ENCODE measurements at places on chromosomes 13 and 19.

DNA sequence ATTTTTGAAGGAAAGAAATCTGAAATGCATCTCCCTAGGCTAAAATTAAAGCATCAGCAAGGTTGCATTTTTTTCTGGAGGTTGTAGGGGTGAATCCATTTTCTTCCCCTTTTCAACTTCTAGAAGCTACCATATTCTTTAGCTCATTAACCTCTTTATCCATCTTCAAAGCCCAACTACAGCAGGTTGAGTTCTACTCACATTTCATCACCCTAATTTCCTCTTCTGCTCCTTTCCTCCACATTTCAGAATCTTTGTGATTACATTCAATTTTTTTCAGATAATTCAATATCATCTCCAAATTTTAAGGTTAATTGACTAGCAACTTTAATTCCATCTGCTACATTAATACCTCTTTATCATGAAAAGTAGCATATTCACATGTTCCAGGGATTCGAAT, 2655.7 kb upstream of the PCDH20 start:
- no peak for DNase-seq

DNA sequence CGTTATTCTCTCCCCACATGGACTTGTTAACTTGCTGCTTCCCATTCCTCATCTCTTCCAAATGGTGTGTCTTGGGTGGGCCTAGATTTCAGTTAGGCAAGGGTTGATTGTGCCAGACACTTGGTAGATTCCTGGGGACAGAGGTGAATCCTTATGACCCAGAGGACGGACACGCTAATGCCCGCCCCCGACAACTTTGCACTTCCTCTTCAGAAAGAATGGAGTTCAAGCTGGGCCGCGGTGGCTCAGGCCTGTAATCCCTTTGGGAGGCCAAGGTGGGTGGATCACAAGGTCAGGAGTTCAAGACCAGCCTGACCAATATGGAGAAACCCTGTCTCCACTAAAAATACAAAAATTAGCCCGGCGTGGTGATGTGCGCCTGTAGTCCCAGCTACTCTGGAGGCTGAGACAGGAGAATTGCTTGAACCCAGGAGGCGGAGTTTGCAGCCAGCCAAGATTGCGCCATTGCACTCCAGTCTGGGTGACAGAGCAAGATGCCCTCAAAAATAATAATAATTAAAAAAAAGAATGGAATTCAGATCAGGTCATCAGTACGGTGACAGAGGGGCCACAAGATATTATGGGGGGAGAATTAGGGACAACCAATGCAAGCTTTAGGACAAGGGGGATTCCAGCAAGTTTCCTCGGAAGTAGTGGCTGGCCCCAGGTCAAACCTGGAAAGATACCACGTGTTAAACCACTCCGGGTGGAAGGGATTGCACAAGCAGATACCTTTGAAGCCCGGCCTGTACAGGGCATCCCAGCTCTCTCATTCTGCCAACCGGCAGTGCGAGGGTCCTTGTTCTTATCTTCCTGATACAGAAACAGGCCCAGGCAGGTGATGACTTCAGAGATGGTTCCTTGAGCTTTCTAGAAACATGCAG, 2.7 kb downstream of the MYO9B start:
- DNase-seq: no peak

GRCh38 chr19:54229146-54229545, 6.3 kb upstream of the LILRB3 start:
- no peak for DNase-seq

DNA sequence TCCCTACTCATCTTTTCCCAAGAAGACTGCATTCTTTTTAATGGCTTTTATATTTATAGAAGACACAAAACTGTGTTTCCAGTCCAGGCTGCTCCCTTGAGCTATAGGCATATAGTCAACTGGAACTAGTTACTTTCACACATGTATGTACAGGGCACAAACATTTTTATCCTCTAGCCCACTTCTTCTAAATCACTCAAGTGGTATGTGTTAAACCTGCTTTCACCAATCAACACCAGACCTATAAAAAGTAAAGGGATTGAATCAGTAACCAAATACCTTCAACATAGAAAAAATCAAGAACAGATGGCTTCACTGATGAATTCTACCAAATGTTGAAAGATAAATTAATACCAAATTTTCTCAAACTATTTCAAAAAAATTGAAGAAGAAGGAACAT, 584.2 kb upstream of the SLITRK1 start:
- no peak for DNase-seq

DNA sequence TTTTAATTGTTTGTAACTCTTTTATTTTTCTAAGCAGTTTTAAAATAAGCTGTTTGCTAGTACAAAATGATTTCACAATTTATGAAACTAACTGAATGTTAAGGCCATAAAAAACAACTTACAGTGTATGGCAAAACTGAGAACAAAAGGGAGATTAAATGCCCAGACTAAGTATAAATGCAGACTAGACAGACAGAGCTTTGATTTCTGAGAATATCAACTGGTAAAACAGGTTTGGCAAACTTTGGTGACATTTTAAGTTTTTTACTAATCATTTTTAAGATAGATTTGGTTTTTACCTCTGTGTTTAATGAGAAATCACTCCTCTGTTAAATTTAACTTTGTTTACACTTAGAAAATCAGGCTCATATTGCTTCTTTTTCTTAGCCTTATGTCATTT, 127.5 kb upstream of the KLF5 start:
- no peak for DNase-seq

DNA sequence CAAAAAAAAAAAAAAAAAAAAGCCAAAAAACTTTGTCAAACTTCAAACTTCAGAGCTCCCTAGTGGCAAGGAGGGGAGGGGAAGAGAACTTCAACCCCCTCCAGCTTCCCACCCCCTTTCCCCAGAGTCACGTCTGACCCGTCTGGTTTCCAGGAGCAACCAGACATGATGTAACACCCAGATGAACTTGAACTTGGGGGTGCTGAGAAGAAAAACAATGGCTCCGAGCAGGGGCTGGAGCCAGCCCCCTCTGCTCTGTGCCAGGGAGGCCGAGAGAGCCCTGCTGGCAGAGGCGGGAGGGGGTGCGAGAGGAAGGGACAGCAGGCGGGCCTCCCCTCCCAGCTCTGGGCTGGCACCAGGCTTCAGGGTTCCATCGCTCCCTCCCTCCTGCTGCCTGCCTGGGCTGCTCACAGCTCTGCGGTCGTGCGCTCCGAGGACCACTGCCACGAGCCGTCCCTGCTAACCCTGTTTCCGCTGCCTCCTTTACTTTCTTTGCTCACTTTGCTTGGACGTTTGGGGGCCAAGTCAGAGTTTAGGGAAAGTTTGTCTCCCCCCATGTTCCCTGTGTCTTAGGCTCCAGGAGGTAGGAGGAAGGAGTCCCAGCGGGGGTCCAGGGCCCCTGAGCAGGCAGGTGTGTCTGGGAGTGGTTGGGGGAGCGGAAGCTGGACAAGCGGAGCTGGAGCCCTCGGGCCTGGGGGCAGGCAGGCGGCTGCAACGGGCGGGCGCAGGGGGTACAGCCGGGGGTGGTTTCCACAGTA, 11.1 kb downstream of the LYL1 start:
- no peak for DNase-seq

GRCh38 chr13:75365724-75366173, 116.2 kb downstream of the TBC1D4 start:
- no peak for DNase-seq

DNA sequence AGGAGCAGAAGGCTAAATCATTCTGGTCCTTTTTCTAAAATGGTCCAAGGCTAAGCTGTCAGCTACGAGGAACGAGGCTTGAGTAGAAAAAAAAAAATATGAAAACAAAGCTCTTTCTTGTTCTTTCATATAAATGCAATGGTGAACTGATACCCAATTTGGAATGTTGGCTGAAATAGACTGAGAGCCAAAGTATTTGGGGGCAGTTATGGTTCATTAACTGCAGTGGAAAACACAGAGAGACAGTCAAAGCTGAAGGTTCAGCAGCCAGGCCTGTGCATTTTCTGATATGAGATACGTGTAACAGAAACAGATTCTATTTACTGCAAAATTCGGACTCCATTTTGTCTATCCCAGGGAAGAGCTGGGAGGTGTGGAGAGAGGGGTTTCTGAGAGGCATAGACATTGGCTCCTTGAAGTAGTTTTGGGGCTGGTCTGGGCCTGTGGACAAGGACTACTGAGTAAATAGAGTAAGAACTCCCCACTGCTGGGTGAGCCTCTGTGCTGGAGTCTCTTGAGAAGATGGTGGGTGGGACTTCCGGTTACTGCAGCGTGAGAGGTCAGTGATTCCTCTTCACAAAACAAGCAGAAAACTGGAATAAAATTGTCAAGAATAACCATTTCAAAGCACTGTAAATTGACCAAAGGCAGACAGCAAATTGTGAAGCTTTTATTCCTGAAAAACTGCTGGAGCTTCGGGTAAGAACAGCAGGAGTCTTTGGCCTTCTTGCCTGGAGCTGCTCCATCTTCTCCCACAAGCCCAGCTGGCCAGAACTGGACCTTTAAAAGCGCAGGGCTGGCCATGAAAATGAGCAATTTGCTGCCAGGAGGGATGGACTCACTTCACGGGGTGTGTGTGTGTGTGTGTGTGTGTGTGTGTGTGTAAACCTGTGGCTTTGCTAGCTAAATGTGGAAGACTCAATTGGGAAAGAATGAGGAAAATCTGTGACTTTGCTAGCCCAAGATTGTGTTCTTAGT, 43.1 kb upstream of the CNMD start:
- no peak for DNase-seq

GRCh38 chr13:27086599-27087265, 84.9 kb downstream of the USP12 start:
- no peak for DNase-seq

- DNase-seq: no peak
These were observed 144.3 kb upstream of the FRY start for GRCh38 chr13:31887286-31887685.

DNA sequence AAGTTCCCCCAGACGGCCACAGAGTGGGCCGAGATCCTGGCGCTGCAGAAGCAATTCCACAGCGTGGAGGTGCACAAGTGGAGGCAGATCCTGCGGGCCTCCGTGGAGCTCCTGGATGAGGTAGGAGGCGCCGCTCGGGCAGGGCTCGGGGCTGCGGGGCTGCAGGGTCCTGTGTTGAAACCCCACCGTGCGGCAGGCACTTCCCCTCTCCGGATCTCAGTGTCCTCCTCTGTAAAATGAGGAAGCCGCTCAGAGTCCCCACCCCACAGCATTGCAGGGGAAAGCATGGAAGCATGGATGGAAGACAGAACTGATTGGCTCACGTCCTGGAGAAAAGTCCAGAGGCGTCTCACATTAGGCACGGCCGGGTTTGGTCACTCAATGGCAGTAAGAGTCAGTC, 6.8 kb upstream of the SCN1B start:
- no peak for DNase-seq

DNA sequence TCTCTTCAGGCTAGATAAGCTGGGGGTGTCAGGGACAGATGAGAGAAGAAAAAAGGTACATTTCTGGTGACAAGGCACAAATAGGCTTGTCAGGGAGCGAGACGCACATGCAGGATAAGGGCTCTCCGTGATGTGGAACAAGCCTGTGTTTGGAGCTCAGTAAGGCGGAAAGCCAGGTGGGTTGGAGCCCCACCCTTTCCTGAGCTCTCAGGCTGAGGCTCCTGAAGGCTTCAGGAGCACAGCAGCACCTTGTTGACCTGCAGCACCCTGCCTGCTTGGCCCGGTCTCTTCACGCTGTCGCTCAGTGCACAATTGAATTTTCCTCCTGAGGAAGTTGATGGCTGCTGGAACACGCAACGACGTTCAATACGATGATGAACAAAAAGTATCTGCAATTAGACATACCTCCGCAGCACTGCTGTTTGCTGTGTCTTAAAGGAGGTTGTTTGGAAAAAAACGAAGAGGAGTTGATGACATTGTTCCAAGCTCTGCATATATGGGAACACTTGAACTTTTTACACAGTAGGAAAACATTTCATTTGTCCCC, 29.3 kb downstream of the SERP2 start:
- DNase-seq: no peak

DNA sequence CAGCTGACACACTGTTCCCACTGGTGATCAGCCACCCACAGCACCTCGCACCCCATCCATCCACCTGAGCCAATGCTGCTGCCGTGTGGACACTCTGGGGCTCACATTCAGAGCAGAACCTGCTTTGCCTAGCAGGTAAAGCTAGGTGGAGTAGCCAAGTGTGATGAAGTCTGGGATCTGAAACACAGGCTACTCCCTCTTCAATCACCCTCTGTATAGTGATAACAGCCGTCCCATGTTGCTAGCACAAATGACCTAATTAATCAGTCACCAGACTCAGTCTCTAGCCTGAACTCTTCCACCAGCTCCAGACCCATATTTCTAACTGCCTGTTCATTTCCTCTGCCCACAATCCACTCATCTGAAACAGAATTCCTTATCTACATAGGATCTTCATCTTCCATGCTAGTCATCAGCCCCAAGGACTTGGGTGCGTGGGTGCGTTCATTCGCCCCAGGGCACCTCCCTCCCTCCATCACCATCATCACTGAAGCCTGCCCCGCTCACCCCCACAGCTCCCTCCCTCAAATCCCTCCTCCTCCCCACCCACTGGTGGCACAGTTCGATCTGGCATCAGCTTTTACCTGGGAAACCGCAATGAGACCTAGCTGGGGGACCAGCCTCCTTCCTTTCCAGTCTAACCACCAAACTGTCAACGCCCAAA, 19.8 kb downstream of the STK24 start:
- DNase-seq: no peak

DNA sequence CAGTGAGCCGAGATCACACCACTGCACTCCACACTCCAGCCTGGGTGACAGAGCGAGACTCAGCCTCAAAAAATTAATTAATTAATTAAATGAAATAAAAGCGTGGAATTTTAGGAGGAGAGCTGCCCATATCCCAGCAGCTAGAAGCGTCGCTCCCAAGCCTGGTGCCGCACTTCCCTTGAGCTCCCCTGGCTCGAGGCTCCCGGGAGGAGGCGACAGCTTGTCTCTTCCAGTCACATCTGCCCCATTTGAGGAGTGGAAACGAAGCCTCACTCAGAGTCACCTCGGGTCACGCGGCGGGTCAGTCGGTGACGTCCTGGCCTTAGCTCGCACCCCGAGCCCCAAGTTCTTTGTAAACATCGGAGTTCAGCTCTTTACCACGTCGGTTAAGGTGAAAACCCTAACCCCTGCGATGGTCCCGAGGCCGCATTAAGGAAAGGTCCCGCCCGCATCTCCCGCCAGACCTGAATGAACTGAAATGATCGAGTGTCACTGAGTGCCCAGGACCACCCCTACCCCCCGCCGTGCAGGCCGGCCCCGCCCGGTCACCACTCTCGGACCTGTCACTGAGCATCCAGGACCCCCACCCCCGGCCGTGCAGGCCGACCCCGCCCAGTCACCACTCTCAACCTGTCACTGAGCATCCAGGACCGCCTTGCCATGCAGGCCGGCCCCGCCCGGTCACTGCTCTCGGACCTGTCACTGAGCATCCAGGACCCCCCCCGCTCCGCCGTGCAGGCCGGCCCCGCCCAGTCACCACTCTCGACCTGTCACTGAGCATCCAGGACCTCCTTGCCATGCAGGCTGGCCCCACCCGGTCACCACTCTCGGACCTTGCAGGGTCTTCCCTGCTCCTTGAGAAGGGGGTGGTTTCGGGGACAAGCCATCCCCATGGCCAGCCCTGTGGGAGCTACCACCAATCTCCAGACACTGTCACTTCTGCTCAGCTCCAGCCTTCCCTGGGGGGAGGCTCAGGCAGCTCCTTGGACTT, 176.9 kb downstream of the KDM4B start:
- no peak for DNase-seq

Measured in activated T-cell treated with anti-CD3 and anti-CD28 coated beads for 24 hours (primary cell).